ENCODE measurements at places on chromosomes 16 and 17.

DNA sequence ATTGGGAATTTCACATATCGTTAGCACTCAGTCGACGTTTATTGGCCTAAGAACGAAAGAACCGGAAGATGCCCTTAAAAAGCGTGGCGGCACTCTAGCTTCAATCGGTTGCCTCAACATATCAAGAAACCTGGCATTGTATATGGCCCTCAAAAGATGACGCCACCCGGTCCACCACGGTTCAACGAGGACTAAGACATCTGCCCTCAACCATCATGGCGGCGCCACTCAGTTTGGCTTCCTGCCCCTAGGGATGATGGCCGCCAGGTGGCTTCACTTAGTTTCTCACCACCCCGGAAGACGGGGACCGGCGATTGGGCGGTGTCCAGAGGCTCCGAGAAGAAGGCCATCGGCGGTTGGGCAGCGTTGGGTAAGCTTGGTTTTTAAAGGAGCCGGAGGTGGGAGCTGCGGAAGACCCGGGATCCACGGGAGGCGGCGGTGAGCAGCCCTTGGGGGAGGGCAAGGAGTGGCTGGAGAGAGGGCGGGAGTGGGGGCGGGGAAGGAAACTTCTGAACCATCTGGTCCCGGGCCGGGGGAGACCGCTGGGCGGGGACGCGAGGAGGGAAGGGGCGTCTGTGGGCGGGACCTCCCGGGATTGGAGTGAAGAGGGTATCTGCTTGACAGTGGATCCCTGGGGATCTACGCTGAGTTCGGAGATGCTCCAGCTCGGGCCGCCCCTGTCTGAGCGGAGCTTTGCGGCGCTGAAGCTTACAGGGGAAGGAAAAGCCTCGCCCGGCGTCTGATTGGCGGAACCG is at the start of gene PRR14:
Gene PRR14, plus strand, starts transcription at position 592 of the 755 bp plus-strand sequence. CDS start 686 bp downstream, outside the sequence.
- peak; percentile 99 for DNase-seq

DNA sequence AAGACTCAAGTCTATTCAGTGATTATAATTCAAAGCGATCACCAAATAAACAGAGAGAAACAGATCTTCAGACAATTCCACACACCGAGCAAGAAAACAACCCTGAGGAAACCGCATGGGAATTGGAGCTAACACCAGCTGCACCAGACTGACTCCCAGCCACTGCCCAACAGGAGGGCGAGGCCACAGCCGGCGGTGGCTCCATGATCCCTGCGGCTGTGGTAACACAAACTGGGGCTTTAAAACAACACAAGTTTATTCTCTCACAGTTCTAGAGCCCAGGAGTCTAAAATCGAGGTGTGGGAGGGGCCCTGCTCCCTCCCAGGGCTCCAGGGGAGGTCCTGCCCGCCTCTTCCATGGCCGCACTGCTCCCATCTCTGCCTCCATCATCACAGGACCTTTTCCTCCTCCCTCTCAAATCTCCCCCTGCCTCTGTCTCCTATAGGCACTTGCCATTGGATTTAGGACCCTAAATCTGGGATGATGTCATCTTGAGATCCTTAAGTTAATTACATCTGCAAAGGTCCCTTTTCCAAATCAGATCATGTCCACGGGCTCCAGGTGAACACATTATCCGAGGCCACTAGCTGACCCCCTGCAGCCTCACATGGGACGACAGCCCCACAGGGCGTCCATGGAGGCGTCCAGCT is 9.7 kb upstream of the HEXD start:
- no peak for DNase-seq

DNA sequence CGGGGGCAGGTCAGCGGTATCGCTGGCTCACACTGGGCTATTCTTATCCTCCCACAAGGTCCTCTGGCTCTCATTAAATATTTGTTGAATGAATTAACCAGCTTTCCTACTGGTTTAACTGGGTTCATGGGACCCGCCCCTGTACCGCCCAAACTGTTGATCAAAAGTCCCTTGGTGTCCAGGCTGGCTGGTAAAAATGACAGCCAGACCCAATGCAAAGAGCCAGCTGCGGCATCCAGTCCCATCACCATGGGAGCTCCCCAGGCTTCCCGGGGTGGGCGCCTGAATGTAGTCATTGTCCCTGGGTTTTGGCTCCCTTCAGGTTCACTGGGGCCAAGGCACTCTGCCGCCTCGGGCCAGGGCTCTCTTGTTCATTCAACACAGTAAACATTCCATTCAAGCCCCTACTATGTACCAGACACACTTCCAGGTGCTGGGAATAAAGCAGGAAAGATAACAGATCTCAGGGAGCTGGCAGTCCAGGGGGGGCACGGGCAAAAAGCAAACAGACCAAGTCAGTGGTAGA is 11.7 kb upstream of the ATP2C2 start:
- DNase-seq, result no peak

DNA sequence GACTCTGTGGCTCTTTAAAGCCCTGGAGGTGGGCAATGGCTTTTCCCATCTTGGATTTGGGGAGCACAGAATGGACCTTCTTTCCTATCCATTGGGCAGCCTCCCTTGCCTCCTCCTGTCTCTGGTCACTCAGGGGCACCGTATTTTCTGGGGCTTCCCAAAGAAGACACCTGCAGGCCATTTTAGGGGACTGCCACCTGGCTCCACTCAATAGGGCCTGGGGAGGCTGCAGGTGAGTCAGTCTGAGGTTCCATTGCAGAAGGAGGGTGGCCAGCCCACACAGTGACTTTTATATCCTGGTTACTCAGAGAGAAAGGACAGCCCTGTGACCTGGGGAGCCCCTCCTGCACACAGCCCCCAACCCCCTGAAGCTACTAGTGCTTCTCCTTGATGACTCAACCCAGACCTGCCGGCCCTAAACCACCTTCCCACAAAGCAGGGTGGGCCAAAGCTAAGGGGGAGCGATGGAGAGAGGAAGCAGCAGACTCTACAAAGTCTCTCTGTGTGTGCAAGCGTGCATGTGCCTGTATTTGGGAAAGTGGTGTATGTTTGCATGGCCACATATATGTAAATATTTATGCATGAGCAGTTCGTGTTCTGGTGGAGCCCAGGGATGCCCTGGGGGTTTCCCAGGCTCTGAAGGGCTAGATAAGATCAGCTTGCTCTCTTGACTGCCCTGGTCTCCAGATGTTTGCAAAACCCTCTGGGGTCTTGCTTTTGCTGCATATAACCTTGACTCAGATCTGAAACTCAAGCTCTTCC is 5.0 kb downstream of the CX3CL1 start:
- peak; percentile 92 for DNase-seq

- DNase-seq, result peak; percentile 68
Observed at GRCh38 chr17:75864448-75864871, 9.3 kb upstream of the WBP2 start.

- DNase-seq, result no peak
Observed at GRCh38 chr17:42706732-42707131, 24.4 kb downstream of the CNTNAP1 start.

- DNase-seq, result no peak
Observed at GRCh38 chr16:87273471-87274030, 43.6 kb downstream of the C16orf95 start.

DNA sequence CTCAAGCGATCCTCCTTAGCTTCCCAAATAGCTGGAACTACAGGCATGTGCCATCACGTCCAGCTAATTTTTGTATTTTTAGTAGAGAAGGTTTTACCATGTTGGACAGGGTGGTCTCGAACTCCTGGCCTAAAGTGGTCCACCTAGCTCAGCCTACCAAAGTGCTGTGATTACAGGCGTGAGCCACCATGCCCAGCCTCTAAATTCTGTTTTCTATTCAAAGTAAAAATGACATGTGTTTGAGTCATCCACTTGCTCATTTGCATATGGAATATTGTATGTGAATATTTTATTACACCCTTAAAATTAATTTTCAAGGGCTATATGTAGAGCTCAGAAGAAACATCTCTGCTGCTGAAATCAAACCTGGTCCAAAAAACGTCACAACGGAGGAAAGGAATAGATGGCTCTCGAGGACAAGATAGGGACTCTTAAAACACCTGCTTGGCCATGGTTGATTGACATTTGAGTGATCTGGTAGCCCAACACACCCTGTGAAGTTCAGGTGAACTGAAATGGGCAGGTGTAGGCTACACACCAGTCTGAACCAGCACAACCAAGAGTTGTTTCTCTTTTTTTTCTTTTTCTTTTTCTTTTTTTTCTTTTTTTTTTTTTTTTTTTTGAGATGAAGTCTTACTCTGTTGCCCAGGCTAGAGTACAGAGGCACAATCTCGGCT is 51.1 kb downstream of the SF3B3 start:
- DNase-seq, result no peak

DNA sequence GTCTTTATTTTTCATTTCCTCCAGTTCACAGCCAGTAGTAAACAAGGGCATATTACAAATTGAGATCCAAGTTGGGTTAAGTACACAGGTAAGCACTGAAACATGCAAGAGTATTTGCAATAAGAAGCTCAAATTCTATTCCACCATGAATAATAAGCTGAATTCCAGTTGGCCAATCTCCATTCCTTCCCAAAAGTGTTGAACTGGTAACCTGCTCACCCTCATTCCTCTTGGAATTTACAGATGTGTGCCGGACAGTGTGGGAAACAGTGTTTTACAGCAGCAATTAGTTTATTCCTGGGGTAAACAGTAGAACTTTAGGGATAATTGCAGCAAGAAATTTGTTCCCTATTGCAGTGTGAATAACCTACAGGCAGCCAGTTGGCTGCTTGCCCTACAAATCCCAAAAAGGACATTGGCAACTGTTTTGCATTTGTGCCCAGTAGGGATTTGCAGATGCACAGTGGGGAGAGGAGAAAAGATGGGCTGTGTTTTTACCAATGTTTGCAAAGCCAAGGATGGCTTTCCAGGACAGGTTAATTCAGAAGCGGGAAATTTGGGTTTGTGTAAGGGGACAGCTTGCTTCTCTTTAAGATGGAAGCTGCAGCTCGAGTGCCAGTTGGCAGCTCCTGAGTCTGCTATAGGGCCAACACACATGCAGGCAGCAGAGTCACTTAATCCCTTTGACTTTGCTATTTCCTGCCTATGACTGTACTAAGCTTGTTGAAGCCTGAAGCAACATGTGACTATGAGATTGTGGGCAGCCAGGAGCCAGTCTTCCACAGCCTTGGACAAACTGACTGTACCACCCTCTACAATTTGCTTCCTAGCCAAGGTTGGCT is 318.9 kb downstream of the MAP2K6 start:
- no peak for DNase-seq

DNA sequence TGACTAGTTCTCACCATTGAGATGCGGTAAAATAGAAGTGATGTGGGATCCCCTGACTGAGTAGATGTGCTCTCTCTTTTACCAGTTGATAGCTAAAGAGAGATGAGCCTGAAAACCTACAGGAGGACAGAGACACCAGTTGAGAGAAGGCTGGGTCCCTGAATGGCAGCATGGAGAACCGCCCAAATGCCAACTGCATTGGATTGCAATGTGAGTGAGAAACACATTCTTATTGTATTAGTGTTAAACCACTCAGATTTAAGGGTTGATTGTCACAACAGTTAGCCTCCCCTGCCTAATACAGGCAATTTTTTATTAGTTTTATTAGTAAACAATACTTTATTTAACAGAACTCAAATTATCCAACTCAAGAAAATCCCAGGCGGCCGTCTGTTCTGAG is 61.2 kb downstream of the SPACA3 start:
- DNase-seq, result no peak

DNA sequence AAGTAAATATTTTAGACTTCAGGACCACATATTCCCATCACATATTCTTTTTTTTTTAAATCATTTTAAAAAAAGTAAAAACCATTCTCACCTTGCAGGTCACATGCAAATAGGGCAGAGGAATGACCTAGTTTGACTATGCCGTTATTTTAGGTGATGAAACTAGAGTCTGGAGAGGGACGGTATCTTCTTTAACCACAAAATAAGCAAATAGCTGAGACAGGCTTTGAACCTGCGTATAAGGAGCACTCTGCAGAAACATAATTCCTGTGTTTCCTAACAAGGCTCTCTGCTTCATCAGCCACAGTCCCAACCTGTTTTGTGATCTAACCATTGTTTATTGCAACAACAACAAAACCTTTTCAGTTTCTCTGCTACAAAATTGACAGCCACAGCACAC is 121.5 kb downstream of the PCTP start:
- no peak for DNase-seq

GRCh38 chr16:1781758-1782407 is 488 bp downstream of the SPSB3 start:
- no peak for DNase-seq

- DNase-seq, result no peak
Observed at GRCh38 chr16:53529513-53529912, 26.5 kb upstream of the AKTIP start.

GRCh38 chr16:72428681-72429376 is 256.9 kb upstream of the PMFBP1 start:
- DNase-seq, result no peak

GRCh38 chr16:77043076-77043475 is 147.9 kb upstream of the MON1B start:
- no peak for DNase-seq

DNA sequence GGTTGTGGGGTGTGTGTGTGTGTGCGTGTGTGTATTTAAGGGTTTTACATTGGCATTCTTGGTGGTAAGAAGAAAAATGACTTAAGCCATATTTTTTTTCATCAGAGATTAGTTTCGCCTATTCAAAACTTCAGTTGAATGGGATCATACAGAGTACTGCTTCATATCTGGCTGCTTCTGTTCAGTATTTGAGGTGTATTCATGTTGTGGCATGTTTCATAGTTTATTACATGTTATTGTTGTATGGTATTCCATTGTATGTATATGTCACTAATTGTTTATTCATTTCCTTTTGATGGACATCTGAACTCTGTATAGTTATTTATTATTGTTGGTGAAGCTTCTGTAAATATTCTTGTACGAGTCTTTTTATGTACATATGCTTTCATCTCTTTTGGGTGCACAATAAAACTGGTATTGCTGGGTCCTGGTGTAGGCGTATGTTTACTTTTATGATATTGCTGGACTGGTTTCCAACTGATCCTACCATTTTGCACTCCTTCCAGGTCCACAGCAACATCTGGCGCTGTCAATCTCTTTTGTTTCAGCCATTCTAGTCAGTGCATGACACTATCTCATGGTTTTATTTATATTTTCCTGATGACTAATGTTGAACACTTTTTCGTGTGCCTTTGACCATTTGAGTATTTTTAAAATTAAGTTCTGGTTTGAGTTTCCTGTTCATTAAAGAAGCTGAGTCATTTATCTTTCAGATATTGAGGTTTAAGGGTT is 77.4 kb upstream of the MAF start:
- no peak for DNase-seq

- no peak for DNase-seq
Observed at GRCh38 chr16:69934751-69935150, 16.4 kb upstream of the CLEC18A start.

GRCh38 chr17:36501351-36501750 is 14.9 kb downstream of the ZNHIT3 start:
- DNase-seq, result no peak

DNA sequence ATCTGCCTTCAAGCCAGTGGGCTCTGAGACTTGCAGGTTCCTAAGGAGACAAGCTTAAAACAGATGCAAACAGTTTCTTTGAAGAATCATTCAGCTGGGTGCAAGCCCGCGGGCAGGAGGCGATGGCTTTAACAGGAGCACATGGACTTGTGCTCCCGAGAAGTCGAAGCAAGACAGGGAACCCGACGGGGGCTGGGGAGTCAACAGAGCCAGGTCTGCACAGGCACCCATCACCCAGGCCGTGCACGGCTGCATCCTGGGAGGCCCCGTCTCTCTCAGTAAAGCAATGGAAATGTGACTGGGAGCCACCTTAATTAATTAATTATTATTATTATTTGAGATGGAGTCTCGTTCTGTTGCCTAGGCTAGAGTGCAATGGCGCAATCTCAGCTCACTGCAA is 333 bp upstream of the PTX4 start:
- DNase-seq, result no peak

All from stimulated activated naive B cell treated with anti-CD40 and anti-IgM and Interleukin-4, amounts not matched to agents 10 μg/mL and 1 μg/mL and 100 μg/mL, for 72 hours (primary cell).